ENCODE measurements at places on chromosomes 1 and 21. TPM values are rescaled to one million over a fixed set of nuclear protein-coding genes. Genes with fewer than 3 reads are reported as not detected.

- DNase-seq = no peak
Measured at GRCh38 chr1:110542725-110543124, 23.8 kb upstream of the KCNA10 start.

DNA sequence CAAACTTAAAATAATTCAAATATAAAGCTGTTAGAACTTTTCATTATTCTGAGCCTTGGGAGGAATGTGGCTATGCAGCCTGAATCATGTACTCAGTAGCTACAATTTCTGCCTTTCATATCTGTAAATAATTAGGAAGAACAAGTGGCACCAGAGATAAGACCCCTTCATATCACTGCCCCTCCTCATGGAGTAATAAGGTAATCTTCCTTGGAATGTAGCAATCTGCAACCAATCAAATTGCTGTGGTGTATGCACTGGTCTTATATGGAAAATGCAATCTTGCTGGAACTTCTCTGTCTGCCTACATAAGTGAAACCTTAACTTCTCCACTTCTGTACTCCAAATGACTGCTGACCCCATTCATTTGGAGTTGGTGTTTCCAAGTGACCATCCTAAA, 104.4 kb upstream of the VANGL1 start:
- DNase-seq = no peak

TSEN15 gene
- total RNA-seq = 46.0 TPM

OR2T33 gene
- not detected for total RNA-seq

C8B gene
- total RNA-seq = not detected

CRNN gene
- not detected for total RNA-seq

TMEM51 gene
- total RNA-seq = 38.8 TPM

SLAMF8 gene
- 3.6 TPM for total RNA-seq

All from ureter (tissue), 1 donor.